ENCODE measurements at places on chromosomes 5 and 9.

DNA sequence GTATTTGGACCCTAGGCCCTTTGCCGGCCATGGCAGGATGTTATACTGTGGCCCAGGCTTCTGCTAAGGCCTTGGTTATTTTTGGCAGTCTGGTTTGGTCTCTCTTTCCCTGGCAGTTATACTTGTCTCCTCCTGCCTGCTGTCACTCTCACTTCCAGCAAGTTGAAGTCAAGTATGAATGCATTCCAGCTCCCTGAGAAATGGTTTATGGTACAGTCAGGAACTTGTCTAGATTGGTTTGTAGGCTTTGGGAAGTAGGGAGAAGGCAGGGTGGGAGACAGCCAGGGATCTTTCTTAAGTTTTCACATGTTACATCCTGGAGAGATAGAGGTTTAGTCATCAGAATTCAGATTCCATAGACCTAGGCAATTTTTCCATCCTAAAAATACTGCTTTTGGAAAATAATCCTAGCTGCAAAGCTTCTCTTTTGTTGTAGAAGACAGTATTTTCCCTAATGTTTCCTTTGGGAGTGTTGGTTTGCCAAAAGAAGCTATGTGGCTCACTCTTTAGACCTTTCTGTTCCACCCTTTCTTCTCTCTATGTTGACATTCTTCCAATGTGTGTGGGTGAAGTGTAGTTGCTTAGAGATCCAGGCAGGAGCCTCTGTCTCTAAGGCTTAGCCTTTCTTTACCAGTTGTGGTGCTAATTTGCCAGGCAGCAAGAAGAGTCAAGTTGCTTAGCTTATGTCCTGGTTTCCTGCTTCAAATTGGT lies 2.5 kb upstream of the KDM3B start:
- DNase-seq = no peak

DNA sequence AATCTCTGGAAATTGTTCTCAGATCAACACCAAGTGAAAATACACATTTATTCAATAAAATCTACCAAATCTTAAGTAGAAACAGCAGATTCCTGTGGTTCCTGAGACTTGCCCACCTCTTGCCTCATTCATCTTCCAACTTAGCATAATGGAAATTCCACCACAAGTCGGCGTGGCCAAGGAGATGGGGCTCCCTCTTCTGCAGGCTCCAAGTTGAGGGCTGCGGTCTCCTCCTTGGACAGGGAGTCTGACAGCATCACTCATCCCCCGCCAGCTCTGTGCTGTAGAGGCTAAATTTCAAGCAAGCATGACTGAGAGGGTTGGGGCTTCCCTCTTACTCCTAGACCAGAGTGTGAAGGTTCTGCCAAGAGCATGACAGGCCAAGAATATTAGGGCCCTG lies 273.7 kb downstream of the DIRAS2 start:
- no peak for DNase-seq

DNA sequence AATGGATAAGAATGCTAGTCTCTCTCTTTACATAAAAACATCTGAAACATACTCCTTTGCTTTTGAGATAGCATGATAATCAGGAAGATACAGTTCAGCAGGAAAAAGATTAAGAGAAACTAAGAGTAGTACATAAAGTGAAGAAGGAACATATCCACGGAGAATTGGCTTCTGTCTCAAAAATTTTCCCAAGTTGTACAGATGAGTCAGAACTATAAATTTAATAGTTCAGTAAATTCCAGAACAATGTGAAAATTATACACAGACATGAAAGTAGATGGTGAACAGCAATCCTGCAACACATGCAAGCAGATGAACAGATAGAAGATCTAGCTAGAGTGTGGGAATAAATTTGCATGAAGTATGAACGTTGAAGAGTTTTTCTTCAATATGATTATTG lies 691.4 kb upstream of the RIOK2 start:
- no peak for DNase-seq

DNA sequence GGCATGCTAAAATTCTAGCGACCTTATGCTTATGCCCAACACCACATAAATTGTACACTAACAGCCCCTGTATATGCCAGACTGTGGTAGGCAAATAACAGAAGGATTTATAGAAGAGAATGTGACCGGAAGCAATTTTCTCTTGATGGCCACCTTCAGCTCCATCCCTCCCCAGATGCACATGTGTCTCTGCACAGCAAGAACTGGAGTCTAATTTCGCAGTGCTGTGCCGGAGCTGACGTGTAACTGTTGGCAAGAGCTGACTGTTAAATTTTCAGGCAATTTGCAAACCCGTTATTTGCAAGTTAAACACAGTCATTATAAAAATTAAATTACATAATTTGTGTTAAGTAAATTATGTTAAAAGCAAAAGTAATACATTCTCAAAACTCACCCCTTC lies 48.4 kb downstream of the PCA3 start:
- no peak for DNase-seq

GRCh38 chr5:42828671-42829070 lies 17.0 kb upstream of the SELENOP start:
- no peak for DNase-seq

GRCh38 chr9:129093602-129094386 lies 12.9 kb downstream of the DOLPP1 start:
- DNase-seq = no peak

Data from CD4-positive, CD25-positive, alpha-beta regulatory T cell (primary cell).